Hepatocyte (in vitro differentiated cells): ENCODE measurements at places on chromosomes 5 and 9.

- DNase-seq: no peak
These were observed 41.7 kb downstream of the KCNV2 start for GRCh38 chr9:2758898-2759510.

DNA sequence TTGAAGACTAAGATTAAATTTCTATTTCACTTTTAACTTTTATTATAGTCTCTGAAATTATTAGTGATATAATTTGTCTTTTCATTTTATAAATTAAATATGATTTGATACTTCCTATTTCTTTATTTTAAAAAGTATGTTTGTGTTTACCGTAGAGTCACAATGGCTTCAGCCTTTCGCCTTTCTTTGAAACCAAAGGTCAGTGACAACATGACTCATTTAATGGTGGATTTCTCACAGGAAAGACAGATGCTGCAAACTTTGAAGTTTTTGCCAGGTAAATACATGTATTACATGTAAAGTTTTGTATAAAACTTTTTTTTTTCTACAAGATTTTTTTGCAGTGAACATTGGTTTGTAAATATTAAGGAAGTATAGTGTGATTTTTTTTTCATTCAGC, 36.4 kb downstream of the FSD1L start:
- DNase-seq: peak; percentile 12

DNA sequence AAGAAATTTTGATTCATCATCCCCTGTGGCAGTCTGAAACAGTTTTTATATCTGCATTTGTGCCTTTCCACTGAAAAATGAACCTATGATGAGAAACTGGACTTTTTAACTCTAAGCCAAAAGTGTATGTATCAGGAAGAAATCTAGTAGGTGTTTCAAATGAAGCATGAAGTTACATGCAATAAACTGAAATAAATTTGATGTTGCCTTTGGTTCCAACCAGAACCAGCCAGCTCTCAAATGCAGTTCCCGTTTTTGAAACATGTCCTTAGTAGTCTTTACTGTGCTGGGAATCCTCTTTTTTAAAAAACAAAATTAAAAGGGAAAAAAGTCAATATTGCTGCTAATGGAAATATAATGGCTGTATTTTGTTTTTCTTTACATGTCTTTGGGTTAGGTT, 43.9 kb downstream of the HACD4 start:
- no peak for DNase-seq

- DNase-seq: peak; percentile 88
These were observed 724 bp downstream of the PAM start for GRCh38 chr5:102755686-102756371.

GRCh38 chr5:87152886-87153285, 114.8 kb upstream of the RASA1 start:
- no peak for DNase-seq
